A549 treated with CpdA at 1 μM for 4 hours (cell line): ENCODE measurements at places on chromosomes 6 and 20. TPM values are rescaled to one million over a fixed set of nuclear protein-coding genes. Genes with fewer than 3 reads are reported as not detected.

MEP1A gene
- not detected in 5 replicates for total RNA-seq

MYBL2 gene
- 72.2 to 81.5 TPM (median 78.1 TPM) in 5 replicates for total RNA-seq

ERVFRD-1 gene
- not detected in 5 replicates for total RNA-seq

RAD21L1 gene
- not detected in 5 replicates for total RNA-seq

OGFRL1 gene
- 5.6 to 10.1 TPM (median 6.1 TPM) in 5 replicates for total RNA-seq

RPS6KA2 gene
- total RNA-seq = 0.05 to 0.34 TPM (median 0.21 TPM) in 5 replicates

BPI gene
- total RNA-seq = not detected in 5 replicates

TNXB gene
- total RNA-seq = 0.42 to 0.92 TPM (median 0.67 TPM) in 5 replicates

ANGPT4 gene
- total RNA-seq = 0.03 TPM in 1 of 5 replicates, not detected in the others

ENPP1 gene
- total RNA-seq = 1.0 to 2.2 TPM (median 1.6 TPM) in 5 replicates

PPP1R18 gene
- 42.8 to 50.5 TPM (median 45.3 TPM) in 5 replicates for total RNA-seq

SAMD10 gene
- total RNA-seq = not detected in 5 replicates

POPDC3 gene
- total RNA-seq = 27.3 to 30.5 TPM (median 30.1 TPM) in 5 replicates

IPCEF1 gene
- total RNA-seq = 0.02 to 0.06 TPM in 2 of 5 replicates, not detected in the others

LY86 gene
- not detected in 5 replicates for total RNA-seq

DPPA5 gene
- not detected in 5 replicates for total RNA-seq

SMPDL3A gene
- total RNA-seq = 2.2 to 2.8 TPM (median 2.5 TPM) in 5 replicates

SAMD5 gene
- total RNA-seq = 0.62 to 0.94 TPM (median 0.76 TPM) in 5 replicates

VSX1 gene
- 0.49 to 0.90 TPM (median 0.77 TPM) in 5 replicates for total RNA-seq

ZNF391 gene
- 0.24 to 0.55 TPM (median 0.27 TPM) in 5 replicates for total RNA-seq

PDE10A gene
- 31.7 to 36.3 TPM (median 33.0 TPM) in 5 replicates for total RNA-seq

CLVS2 gene
- 0.02 to 0.14 TPM (median 0.07 TPM) in 5 replicates for total RNA-seq

DEFB110 gene
- not detected in 5 replicates for total RNA-seq

AIF1 gene
- total RNA-seq = not detected in 5 replicates

BANF2 gene
- total RNA-seq = not detected in 5 replicates

FBXO30 gene
- 5.8 to 7.5 TPM (median 6.6 TPM) in 5 replicates for total RNA-seq

MYCT1 gene
- 0.03 to 0.10 TPM (median 0.06 TPM) in 4 of 5 replicates, not detected in the other for total RNA-seq

SLX4IP gene
- 2.5 to 3.2 TPM (median 2.8 TPM) in 5 replicates for total RNA-seq

PSORS1C2 gene
- total RNA-seq = not detected in 5 replicates

PPP1R3G gene
- 0.96 to 1.6 TPM (median 1.2 TPM) in 5 replicates for total RNA-seq

TMEM151B gene
- 0.01 to 0.04 TPM in 2 of 5 replicates, not detected in the others for total RNA-seq

LPIN3 gene
- 8.7 to 13.0 TPM (median 10.4 TPM) in 5 replicates for total RNA-seq

C6orf163 gene
- 0.24 to 0.54 TPM (median 0.27 TPM) in 5 replicates for total RNA-seq

GNRH2 gene
- 0.15 to 0.37 TPM (median 0.20 TPM) in 3 of 5 replicates, not detected in the others for total RNA-seq

ALDH5A1 gene
- 6.8 to 8.3 TPM (median 7.6 TPM) in 5 replicates for total RNA-seq

TAP2 gene
- total RNA-seq = 15.5 to 24.9 TPM (median 20.7 TPM) in 5 replicates

TSHZ2 gene
- total RNA-seq = not detected in 5 replicates

RIPOR3 gene
- total RNA-seq = 0.06 to 0.09 TPM in 2 of 5 replicates, not detected in the others
